NCI-H2081 treated with DMSO at 0.1 percent for 48 hours (cell line): ENCODE measurements at places on chromosomes 13 and 19.

GRCh38 chr19:46481947-46482346, 10.6 kb upstream of the PNMA8A start:
- DNase-seq = no peak

DNA sequence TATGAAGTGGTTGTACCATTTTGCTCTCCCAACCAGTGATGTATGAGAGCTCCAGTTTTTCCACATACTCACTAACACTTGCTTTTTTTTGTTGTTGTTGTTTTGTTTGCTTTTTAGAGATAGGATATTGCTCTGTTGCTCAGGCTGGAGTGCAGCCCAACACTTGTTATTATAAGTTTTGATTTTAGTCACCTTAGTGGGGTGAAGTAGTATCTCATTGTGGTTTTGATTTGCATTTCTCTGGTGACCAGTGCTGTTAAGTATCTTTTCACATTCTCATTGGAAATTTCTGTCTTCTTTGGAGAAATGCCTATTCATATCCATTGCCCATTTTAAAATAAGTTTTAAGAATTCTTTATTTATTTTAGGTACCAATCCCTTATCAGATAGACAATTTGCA, 31.3 kb downstream of the CYP4F22 start:
- no peak for DNase-seq

DNA sequence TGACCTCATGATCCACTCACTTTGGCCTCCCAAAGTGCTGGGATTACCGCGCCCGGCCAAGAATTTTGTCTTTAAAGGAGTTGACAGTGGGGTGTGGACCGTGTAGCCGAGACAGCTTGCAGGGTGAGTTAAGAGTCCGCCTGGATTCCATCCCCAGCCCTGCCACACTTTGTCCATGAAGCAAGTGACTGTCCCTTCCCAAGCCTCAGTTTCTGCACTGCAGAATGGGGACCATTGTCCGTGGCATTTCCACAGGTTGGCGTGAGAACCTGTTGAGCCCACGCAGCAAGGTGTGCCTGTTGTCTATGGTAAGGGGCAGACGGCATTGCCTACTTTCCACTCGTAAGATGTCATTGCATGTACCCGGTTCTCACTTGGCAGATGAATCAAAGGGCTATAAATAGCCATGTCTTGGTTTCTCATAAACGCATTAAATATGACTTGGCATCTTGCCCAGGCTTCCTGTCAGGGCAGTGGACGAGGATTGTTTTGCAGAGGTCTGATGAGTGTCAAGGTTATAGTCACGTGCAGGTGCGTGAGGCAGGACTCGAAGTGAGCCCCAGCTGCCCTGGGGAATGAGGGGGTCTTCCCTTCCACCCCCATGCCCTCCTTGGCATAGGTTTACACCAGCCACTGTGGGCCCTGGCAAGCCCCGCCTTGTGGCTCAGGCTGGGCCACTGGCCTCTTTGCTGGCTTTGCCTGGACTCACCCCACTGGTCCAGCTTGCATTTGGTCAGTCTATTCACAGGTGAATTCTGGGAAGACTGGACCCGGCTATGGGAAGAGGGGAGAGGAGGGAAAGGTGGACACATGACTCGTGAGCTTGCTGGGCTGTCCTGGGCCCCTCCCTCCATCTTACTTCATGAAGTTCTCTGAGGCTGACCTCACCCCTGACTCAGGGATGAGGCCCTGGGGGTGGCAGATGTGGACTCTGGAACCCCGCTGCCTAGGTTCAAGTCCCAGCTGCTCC, 14.6 kb downstream of the FAM187B start:
- no peak for DNase-seq

GRCh38 chr19:48784527-48784926, 26.3 kb downstream of the BCAT2 start:
- no peak for DNase-seq

GRCh38 chr19:28632371-28633080, 580.4 kb downstream of the UQCRFS1 start:
- DNase-seq = no peak

- DNase-seq = no peak
Observed at GRCh38 chr19:5837761-5838352, 1.6 kb downstream of the FUT6 start.

GRCh38 chr13:29509999-29510589, 85.4 kb downstream of the SLC7A1 start:
- no peak for DNase-seq

GRCh38 chr19:4877753-4878490, 10.5 kb upstream of the PLIN3 start:
- DNase-seq = no peak

DNA sequence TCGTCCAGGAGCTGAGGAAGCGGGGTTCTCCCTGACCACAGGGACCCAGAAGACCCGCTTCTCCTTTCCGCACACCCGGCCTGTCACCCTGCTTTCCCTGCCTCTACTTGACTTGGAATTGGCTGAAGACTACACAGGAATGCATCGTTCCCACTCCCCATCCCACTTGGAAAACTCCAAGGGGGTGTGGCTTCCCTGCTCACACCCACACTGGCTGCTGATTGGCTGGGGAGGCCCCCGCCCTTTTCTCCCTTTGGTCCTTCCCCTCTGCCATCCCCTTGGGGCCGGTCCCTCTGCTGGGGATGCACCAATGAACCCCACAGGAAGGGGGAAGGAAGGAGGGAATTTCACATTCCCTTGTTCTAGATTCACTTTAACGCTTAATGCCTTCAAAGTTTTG, 18.9 kb downstream of the VASP start:
- no peak for DNase-seq

GRCh38 chr19:883661-884211, 9.3 kb downstream of the MED16 start:
- DNase-seq = no peak

GRCh38 chr13:114212158-114212495, 22.6 kb upstream of the CDC16 start:
- no peak for DNase-seq

DNA sequence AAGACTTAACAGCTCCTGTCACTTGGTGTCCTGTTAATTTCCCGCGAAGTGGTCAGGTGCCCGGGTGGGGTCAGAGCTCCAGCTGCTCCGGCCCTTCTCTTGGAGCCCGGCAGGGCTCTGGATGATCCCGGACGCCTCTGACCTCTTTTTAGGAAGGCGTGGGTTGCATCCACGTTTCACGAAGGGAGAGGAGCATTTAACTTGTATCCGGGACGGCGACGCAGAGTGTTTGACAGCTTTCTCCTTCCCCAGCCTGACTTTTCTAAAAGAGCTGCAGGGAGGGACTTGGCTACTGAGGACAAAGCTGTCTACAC, 656 bp downstream of the ZNF155 start:
- DNase-seq = no peak

DNA sequence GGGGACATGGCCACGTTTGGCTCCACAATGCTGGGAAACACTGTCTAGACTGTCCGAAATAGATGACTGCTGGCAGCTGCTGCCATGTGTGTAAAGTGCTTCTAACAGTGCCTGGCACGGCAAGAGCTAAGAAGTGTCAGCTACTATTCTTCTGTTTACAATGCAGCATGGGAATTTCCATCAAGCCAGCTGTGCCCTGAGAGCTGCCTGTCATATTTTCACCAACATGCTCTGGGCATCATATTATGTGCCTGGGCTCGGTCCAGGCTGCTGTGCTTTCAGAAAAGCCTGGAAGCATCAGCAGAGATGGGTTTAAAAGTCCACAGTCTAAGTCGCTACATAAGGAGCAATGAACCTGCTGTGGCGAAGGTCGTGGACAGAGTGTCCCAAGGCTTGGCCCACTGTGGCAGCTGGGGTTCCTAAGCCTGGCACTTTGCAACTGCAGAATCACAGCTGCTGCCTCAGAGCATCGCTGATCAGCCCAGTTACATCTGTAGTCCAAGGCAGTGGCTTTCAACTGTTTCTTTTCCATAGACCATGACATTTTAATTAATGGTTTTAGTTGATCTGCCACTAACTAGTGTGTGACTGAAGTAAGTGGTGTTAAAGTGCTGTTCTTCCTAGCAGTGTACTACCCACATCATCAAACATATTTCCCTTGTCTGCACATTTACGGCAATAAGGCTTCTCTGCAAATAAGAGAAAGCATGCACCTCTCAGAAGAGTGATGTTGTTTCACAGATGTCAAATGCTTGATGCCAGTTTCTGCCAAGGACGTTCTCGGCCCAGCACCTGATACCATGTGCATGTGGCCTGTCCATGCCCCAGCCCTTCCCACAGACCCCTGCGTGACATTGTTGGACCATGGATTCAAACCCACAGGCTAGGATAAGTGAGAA, 95.7 kb upstream of the C1QTNF9B start:
- DNase-seq = no peak

DNA sequence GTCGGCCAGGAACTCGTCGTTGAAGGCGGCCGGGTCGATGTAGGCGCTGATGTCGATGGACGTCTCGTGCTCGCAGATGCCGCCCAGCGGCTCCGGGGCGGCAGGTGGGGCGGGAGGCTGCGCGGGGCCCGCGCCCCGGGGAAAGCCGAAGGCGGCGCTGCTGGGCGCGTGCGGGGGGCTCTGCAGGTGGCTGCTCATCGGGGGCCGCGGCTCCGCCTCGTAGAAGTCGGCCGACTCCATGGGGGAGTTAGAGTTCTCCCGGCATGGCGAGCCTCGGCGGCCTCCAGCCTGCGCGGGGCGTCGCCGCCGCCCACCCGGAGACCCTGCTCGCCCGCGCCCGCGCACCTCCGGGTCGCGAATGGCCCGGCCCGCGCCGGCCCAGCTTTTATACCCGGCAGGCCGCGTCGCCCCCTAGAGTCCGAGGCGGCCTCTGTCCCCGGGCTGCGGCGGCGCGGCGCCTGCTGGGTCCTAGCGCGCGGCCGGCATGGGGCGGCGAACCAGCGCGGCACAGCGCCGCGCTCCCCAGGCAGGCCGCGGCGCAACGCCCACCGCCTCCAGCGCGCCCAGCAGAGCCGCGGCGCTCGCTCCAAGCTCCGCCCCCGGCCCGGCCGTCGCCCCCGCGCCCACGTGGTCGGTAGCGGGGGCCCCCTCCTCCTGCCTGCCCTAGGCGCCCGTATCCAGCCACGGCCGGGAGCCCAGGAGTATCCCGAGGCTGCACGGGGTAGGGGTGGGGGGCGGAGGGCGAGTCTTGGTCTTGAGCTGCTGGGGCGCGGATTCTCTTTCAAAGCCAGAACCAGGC, at the start of gene CEBPA:
TSS of gene CEBPA (minus strand) at position 360 of the 799 bp plus-strand sequence. CDS start at position 240, 120 bp downstream.
- no peak for DNase-seq

DNA sequence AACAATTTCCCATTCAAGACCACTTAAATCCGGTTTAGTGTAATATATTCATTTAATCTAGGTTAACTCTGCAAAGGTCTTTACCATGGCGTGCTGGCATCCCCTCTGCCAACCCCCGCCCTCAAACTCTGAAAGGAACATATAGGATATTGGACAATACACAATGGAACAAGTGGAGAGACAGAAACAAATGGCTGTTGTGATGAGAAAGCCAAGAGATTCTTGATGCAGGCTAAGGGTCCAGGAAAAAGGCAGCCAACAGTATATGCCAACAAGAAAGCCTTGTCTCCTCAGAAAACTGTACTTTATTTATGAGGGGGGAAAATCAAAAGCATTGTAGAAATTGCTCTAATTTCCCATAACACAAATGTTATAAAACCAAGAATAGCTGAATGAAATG, 407.3 kb upstream of the SGCG start:
- DNase-seq = no peak

DNA sequence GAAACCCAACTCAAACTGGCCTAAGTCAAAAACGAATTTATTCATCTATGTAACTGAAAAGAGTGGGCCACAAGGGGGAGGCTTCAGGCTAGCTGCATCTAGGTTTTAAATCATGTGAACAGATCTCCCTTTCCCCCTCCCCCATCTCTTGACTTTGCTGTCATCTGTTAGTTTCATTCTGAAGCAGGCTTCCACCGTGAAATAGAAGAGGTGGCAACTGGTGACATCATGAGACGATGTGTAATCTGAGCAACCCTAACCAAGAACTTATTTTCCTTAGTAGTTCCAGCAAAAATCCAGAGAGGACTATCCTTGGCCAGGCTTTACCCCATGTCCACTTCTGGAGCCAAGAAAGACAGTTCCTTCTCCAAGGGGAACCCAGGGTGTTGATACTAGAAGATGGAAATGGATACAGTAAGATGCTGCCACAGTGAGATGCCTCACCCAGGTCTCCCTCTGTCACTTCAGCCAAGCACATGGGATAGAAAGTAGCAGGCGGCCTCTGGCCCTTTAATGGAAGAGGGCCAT, 9.4 kb downstream of the SAMD4B start:
- DNase-seq = no peak

DNA sequence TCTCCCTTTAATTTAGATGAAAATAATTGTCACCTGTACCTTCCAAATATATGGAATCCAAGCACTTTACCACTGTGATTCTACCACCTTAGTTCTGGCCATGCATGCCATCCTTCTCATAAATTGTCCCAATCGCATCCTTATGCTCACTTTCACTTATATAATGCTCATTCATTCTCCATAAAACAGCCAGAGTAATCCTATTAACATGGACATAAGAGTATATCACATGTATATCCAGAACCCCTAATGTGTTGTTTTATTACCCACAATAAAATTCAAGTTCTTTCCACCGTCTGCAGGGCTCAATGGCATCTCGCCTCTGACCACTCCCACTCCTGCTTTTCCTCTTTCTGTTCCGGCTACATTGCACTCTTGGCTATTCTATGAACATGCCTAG, 597.5 kb upstream of the MIR17HG start:
- no peak for DNase-seq

DNA sequence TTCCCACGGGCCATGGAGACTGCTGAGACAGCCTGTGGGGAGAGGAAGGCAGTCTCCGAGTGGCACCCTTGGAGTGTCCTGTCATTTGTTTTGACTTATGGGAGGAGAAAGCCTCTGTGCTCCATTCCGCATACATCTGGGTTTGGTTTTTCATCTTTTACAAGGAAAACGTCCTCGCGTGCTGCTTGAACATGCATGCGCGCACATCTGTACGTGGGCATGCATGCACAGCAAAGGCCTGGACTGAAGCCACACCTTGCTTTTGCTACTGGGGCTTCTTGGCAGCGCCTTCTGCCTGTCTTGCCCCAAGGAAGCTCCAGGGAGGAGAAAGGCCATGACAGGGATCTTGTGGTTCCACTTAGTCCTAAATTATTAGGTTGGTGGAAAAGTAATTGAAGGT, 44.0 kb downstream of the SUGP2 start:
- DNase-seq = no peak

- no peak for DNase-seq
Observed at GRCh38 chr13:110382830-110383229, 75.7 kb downstream of the COL4A2 start.

DNA sequence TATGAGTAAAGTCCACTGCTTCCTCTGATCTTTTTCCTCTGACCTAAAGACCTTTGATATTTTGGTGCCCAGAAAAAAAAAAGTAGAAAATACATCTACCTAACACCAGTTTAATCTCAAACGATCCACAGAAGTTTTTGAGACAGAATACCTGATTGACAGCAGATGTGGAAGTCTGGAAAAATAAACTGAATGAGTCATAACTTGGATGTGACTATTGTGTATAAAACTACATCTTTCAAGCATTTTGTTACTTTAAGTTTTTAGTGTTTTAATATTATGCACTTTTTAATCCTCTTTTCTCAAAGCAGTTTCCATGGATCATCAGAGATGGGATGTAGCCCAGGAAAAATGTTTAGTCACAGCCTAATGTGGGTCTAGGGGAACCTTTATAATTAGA, 216.1 kb downstream of the SLITRK1 start:
- DNase-seq = no peak
